ENCODE measurements at places on chromosomes 16 and 17.

DNA sequence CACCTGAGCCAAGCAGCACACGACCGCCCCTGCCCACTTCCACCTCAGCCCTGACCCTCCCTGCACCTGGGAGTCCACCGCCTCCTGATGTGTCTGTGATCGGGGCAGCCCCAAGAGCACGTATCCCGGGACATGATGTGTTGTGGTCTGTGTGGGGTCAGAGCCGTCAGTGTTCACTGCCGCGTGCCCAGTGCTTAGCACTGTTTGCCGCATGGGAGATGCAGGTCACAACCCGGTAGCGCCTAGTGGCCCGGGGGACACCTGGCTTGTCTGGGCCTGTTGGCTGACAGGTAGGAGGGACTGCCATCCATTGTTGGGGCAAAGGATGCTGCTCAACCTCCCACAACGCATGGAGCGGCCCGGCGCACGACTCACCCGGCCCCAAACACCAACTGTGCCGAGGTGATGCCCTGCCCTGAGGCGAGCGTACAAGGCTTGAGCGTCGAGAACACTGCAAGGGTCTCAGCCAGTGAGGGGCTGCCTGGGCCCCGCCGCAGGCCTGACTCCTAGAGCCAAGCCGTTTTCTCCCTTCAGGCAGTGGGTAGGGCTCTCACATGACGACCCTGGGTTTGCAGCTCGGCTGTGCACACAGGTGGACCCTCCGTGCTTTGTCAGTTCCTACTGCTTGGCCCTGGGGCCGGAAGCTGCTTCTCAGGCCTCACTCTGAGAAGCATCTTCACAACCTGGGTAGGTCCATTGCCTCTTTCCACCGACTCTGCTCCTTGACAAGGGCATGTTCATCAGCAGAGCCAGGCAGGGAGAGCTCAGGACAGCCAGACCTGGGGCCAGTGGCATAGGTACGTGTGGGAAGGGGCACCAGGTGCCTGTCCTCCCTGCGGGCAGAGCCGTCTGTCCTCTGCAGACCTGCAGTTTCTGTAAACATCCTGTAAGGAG is 5.9 kb upstream of the C16orf95 start:
- ATAC-seq: no peak

- ATAC-seq: no peak
Measured at GRCh38 chr17:82356845-82357355, 2.1 kb upstream of the TEX19 start.

DNA sequence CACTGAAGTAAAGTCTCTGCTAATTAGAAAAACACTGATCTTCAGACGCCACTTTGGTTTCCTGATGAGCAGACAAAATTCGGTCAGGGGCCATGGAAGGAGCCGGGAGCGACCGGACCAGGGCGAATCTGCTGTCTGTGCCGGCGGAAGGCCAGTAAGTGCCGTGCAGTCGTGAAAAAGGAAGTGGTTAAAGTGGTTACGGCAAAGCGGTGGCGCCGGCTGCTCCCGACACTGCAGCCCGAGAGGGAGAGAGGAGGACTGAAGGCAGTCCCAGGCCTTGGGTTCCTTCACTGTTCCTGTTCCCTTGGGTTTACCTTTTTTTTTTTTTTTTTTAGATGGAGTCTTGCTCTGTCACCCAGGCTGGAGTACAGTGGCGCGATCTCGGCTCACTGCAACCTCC is 17.3 kb upstream of the HEXD start:
- no peak for ATAC-seq

- ATAC-seq: no peak
Measured at GRCh38 chr17:78878871-78879527, 24.0 kb downstream of the CEP295NL start.

DNA sequence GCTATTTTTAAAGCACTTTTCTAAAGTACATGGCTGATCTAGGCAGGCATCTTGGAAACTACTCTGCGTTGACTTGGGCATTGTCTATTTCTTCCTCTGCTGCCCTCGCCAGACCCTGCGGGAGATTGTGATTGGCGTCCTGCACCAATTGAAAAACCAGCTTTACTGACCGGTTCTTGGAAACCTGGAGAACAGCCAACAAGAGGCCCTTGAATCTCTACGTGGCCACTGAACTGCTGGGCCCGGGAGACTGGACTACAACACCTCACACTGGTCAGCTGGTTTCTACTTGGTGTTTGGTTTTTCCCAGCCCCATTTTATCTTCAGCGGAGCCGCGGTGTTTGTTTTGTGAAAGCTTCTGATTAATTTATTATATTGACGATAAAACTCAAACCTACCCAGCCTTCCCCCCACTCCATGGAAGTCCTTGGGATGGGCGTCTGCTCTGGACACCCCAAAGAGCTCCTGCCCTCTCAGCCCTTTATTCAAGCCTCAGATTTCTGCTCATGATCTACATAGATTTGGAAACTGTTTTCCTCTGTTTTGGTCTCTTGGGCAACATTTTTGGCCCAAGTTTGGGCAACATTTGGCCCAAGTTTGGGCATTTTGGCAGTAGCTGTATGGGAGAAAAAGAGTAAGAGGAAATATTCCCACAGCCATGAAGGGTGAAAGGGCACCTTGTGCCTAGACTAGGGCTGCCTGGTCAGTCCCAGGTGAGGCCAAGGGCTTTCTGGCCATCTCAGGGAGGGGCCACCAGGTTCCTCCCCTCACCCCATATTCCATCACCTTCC is 4.7 kb downstream of the MLX start:
- ATAC-seq: no peak

- no peak for ATAC-seq
Measured at GRCh38 chr17:57953705-57954396, 1.4 kb downstream of the CUEDC1 start.

DNA sequence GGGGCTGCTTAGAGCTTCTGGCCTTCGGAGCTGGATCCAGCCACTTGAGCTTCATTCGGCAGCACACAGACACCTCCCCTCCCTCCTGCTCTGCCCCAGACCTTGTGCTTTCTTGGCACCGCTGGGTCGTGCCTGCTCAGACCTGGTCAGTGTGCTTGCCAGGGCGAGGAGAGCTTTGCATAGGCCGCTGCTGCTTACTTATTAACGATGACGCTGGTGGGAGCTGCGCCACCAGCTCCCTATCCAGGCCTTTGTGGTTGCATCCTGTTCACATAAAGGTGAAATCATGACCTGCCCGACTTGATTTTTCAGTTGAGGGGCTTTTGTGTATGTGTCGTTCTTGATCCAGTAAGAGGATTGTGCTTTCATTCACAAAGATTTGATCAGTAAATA is 101.1 kb downstream of the MSI2 start:
- ATAC-seq: no peak

DNA sequence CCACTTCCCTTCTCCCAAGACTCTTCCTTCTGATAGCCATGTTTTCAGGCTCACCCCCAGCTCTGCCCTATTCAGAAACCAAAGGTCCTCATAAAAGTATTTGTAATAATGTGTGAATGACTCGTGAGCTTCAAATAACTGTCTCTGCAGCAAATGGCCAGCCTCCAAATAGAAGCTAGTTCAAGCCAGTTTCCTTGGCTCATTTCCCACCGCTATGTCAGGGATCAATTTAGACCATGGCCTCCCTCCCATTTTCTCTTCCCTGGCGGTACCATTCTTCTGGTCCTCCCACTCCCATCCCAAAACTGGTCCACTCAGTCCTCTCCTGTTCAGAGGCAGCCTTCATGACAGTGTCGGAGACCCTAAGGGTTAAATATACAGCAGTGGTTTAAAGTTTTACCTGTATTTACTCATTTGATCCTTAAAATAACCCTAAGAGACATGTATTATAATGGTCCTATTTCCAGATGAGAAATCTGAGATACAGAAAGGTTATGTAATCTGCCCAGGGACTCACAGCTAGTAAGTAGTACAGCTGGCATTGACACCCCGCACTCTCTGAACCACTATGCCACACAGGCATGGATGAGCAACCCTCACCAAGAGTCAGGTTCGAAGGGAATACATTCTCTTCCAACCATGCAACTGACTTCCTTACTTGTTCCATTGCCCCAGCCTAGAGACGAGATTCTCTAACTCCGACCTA is 42.9 kb downstream of the GAS7 start:
- ATAC-seq: no peak

GRCh38 chr17:76927577-76927976 is 59.4 kb downstream of the MGAT5B start:
- ATAC-seq: no peak

GRCh38 chr17:66579556-66579955 is 255.4 kb upstream of the CACNG5 start:
- ATAC-seq: peak; percentile 23

DNA sequence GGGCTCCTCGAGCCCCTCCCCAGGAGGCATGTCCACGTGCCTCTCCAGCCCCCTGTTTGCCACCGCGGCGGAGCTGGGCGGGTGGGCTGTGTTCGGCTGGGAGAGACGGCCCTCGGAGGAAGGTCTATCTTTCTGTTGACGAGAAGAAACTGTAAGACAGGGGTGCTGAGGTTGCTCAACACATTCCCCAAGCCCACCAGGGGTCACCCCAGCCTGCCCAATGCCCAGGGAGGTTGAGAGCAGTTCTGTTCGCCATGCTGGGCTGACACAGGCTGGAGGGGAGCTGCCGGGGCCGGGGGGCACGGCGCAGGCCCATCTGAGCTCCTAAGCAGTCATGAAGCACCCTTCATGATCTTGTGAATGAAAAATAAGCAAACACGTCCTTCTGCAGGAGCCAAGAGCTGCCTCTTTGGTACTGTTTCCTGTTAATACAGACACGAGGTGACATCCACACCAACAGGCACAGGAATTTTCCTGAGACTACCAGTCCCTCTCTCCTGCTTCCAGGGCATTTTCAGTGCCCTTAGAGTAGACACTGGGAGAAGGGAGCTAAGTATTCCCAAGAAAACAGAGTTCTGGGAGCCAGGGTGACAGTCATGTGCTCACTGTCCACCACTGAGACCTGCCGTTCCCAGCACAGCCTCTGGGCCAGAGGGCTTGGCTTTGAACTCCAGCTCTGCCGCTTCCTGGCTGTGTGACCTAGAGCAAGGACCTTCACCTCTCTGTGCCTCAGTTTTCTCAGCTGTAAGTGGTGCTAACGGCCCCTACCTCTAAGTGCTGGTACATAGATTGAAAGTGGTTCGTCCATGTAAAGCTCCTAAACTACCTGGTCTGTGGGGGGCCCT is 9.2 kb downstream of the UBALD2 start:
- ATAC-seq: no peak

DNA sequence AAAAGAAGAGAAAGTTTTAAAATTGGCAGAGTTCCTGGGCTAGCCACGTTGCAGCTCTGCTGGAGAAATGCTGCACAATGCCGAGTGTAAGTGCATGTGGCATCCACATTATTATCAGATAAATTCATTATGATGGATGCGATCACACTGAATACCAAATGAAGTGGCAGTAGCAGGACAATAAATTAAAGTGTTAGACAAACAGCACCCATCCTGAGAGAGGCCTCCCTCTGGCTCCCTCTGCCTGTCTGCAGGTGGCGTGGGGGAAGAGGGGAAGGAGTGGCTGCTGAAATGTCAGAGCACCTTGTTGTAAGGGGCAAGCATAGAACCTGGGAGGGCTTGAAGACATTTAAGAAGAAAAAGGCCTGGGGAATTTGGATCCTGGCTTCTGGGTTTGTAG is 324.1 kb downstream of the HAPSTR1 start:
- no peak for ATAC-seq

DNA sequence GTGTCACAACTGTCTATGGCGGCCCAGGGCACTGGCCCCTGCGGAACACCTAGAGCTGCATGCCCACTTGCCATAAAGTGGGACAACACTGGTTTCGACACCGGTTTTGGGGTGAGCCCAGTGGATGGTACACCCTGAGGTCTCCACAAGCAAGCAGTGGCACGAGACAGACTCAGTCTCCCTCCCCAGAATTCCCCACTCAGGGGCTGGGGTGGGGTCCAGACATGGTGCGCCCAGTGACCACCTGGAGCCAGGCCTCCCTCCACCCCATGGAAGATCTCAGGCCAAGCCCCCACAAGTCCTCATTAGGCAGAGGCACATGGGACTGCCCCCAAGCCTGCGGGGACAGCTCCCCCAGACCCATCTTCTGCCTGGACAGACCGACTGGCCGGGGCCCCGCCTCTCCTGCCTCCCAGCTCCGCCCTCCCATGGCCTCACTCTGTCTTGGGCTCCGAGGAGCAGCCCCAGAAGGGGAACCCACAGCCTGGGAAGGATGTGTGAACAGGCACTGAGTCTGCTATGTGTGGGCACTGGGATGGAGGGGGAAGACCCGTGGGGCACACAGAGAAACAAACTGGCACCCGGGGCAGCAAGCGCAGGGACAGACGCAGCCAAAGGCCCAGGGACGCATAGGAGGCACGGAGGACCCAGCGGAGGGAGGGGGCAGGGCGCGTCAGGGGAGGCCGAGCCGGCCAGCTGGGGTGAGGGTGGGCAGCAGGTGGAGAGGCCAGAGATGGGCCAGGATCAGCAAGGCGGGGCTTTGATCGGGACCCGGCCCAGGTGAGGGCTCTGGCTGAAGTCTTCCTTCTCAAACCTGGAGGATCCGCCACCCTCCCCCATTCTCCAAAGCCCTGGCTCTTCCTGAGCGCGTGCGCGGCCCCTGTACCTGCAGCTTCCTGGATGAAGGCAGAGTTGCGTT is 2.8 kb downstream of the TEPSIN start:
- ATAC-seq: no peak

DNA sequence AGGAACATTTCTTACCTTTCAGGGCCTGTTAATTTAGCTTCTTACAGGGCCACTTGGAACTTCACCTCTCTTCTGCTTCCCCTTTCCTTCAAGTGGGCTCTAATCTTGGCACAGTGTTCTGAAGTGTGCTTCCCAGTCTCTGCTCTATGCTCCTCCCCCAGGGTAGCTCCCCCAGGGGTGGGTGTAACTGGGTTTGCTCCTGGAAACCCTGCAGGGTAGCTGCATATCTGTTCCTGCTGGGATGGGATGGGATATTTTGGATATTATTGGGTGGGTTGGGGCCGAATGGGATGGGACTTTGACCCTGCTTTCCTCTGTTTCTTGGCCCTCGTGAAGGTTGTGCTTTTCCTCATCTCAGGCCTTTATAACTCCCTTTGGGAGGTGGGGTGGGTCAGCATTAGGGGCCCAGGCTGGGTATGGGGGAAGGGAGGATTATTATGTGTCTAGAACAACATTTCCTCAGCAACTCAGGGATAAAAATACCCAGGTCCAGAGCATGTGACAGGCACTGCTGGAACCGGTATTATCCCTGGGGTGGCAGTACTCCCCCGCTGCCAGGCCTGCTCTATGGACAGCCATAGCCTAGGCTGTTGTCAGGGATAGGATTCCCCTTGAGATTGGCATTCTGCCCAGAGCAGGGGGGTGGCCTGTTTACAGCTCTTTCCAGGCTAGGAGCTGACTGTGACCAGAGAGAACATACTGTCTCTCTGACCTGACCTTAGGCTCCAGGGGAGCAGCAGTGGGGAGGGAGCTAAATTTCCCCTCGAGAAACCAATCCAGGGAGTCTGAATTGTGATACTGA is 5.0 kb downstream of the NFE2L1 start:
- peak; percentile 25 for ATAC-seq

- no peak for ATAC-seq
Measured at GRCh38 chr16:87687126-87687910, 78.5 kb downstream of the KLHDC4 start.

- no peak for ATAC-seq
Measured at GRCh38 chr17:42841975-42842685, 2.2 kb upstream of the AOC2 start.

GRCh38 chr16:67873435-67874370 is 851 bp downstream of the EDC4 start:
- ATAC-seq: no peak

- ATAC-seq: peak; percentile 54
Measured at GRCh38 chr17:9158544-9159452, 137.5 kb downstream of the NTN1 start.
